AG09309 (cell line): ENCODE measurements at places on chromosomes 16 and 17.
A peak's percentile ranks its signal among the peaks of the same experiment; 100 is the strongest.

DNA sequence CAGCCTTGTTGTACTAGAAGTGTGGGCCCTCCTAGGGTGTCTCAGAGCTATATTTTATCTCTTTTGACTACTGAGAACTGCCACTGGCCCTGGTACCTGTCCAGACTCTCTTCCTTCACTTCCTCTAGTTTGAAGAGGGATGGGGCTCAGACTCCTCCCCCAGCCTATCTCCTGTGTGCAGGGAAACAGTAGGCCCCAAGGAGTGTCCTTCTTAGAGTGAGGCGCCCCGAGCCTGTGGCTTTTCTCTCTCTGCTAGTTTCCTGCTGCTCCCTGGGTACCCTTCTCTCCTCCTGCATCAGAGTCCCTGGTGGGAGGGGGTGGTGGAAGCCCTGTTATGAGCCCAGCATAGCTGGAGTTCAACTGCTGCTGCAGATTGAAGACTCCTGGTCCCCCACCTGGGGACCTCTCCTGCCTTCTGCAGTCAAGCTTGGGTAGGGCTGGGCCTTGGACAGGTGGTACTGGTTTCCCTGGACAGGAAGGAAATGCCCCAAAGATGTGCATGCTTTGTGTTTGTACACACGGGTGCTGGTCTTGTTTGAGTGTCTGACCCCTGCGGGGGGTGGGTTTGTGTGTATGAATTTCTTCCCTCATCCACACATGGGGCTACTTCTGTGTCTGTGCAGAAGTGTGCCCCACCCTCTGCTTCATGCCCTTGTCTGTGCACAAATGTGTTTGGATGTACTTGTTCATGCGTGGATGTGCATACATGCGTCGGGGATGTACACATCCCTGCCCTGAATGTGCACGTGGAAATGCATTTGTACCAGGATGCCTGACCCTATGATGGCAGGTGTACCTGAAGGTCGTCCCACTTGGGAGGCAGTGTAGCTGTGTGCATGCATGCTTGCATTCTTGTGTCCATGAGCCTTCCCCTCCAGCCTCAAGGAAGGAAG, 6.9 kb downstream of the RARA start:
- DNase-seq, result no peak

- DNase-seq, result no peak
Observed at GRCh38 chr17:37678036-37678435, 34.8 kb upstream of the DDX52 start.

- no peak for DNase-seq
Observed at GRCh38 chr17:14701886-14702285, 401.0 kb downstream of the HS3ST3B1 start.

DNA sequence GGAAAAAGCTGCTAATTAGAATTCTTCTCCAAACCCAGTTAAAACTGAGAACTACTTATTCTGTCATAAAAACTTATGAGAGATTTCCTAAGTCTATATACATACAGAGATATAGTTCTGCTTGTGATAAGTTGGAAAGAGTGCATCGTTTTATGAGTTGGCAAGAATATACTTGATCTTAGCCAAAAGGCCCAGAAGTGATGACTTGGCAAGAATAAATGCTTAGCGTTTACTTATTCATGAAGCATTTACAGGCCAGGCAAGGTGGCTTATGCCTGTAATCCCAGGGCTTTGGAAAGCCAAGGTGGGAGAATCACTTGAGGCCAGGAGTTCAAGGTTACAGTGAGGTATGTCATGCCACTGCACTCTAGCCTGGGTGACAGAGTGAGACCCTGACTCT, 81.7 kb downstream of the CYB561 start:
- no peak for DNase-seq

GRCh38 chr16:5321930-5322329, 224.3 kb upstream of the EEF2KMT start:
- no peak for DNase-seq

DNA sequence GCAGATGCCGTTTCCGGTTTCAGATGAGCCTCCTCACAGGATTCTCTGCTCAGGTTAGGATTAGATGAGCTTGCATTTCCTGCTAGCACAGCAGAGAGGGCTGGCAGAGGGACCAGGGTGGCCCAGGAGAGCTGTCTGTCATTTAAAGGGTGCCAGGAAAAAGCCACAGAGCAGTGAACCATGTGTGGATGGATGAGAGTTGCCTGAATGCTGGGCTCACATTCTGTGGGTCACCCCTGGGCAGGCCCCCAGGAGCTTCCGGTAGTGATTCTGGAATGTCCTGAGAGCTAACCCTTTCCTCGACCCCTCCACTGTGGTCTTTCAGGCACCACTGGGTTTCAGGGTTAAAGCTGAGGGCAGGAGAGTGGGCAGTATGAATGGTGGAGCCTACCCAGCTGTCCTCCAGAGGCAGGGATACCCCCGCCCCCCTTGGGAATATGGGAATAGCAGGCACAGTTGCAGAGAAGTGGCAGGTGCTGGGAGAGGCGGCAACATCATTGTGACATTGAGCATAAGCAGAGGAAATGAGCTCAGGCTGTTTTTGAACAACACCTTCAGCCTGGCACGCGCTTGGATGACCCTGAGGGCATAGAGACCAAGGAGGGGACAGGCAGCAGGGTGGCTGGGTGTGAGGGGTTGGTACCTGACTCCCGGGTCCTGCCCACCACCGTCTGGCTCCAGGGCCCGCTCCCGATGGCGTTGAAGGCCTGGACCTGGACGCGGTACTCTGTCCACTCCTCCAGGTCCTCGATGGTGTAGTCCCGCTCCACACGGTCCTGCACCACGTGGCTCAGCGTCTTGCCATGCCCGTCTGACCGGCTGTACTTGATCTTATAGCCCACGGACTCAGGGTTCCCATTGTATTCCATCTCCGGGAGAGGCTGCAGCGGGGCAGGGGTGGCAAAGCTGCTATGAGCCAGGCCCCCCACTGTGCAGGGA, 83.0 kb upstream of the CDC42EP4 start:
- no peak for DNase-seq

DNA sequence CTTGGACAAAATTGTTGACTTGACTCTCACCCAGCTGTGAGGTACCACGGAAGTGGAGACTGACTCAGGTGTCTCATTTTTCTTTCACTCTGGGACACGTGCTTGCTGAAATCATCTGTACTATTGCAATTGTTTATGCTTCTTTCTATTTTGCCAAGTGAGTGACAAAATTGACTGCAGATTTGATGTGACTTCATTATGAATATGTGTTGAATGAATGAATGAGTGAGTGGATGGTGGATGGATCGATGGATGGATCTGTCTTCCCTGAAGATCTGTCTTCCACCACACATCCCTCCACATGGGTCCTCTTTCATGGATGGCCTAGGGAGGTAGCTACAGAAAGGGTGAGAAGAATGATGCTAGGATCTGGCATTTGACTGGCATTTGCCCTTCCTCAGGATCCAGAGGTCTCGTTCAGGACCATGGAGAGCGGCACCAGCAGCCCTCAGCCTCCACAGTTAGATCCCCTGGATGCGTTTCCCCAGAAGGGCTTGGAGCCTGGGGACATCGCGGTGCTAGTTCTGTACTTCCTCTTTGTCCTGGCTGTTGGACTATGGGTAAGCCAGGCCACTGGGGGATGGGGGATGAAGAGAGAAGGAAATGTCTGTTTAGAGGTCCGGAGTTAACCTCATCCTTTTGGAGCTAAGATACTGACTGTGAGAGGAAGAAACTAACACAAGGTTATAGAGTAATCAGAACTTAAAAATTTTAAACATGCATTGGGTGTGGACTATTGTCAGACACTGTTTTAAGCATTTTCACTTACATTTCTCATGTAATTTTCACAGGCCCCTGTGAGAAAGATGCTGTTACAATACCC, 12.7 kb downstream of the SLC5A11 start:
- DNase-seq, result no peak

- no peak for DNase-seq
Observed at GRCh38 chr17:75572713-75573539, 14.7 kb upstream of the MYO15B start.

DNA sequence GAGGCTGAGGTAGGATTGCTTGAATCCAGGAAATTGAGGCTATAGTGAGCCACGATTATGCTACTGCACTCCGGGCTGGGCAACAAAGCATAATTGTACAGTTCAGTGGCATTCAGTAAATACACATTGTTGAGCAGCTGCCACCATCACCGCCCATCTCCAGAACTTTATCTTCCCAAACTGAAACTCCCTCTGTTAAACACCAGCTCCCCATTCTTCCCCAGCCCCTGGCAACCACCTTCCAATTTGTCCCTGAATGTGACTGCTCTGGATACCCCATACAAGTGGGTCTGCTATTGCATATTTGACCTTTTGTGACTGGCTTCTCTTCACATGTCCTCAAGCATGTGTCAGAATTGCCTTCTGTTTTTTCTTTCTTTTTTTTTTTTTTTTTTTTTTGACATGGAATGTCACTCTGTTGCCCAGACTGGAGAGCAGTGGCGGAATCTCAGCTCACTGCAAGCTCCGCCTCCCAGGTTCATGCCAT, 2.9 kb downstream of the RPL38 start:
- no peak for DNase-seq

- no peak for DNase-seq
Observed at GRCh38 chr17:62925267-62925836, 40.7 kb upstream of the TANC2 start.

DNA sequence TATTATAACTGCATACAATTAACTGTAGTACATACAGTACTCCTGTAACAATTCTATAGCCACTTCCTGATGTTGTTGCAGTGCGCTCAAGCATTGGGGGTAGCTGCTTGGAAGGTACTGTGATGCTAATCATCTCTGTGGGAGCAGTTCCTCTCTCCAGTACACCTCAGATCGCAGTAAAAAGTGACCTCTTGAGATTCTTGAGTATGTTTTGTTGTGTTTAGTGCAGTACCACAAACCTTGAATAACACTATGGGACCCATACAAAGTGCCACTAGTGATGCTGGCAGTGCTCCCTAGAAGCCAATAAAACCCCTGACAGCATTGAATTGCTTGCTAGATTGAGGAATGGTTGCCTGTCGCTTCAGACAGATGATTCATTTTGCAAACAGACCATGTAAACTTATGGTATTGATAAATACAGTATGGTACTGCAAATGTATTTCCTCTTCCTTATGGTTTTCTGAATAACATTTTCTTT, 193.0 kb downstream of the SPECC1 start:
- DNase-seq, result no peak

- DNase-seq, result no peak
Observed at GRCh38 chr16:58389724-58390123, 2.5 kb upstream of the GINS3 start.

- DNase-seq, result no peak
Observed at GRCh38 chr17:14149751-14150150, 80.4 kb downstream of the COX10 start.

DNA sequence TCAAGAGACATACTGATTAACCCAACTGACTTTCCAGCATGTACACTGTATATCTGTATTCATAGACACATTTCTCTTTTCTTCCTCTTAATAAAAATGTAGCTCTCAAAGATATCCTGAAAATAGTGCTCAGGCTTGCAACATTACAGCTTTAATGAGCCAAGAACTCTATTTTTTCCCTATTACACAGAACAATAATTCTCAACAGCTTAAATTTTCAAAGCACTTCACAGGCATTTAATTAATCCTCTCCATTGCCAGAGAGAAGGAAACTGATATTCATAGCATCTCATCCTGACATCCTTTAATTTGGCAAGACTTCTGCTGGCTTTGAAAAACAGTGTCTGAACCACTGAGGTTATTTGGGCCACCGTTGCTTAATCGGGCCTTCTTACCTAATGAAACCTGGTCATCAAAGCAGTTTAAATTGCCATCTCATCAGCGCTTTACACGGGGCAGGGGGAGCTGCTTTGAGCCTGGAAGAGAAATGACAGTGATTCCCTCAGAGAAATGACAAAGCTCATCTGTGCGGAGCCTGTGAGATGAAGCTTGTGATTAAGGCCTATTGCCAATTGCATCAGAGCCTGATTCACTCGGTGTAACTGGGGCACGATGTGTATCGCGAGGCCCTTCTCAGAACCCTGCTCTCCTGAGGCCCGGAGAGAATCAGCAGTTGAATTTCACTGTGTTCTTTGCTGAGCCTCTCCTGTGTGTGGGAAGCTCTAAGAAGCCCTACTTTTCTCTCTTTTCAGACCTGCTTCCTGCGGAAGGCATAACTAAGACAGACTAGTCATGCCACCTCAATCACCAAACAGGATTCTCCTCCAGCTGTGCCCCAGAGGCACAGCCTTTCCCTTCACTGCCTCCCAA, 8.5 kb upstream of the SIAH1 start:
- DNase-seq, result peak; percentile 57

GRCh38 chr16:86199182-86199581, 300.2 kb downstream of the IRF8 start:
- no peak for DNase-seq

DNA sequence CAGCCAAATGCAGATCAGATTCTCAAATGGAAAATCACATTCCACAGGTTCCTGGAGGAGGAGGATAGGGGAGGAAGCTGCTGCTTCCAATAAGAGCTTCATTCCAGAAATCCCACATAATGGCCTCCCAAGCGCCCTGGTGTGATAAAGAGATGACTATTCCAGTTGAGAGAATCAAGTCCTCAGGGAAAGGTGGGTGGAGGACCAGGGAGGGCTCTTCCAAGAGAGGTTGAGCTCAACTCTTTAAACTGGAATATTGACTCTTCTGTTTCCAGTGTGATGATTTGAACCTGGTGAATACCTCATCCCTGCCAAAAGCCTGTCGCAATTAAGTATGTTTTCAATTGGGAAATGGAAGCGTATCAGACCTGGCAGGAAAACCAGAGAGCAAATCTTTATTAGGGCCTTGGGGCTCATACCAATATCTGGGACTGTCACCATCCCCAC, 81.4 kb upstream of the DYNLRB2 start:
- peak; percentile 21 for DNase-seq

- no peak for DNase-seq
Observed at GRCh38 chr16:87032554-87032953, 284.6 kb downstream of the C16orf95 start.

- DNase-seq, result no peak
Observed at GRCh38 chr17:77366558-77367245, 225.9 kb downstream of the SEC14L1 start.

DNA sequence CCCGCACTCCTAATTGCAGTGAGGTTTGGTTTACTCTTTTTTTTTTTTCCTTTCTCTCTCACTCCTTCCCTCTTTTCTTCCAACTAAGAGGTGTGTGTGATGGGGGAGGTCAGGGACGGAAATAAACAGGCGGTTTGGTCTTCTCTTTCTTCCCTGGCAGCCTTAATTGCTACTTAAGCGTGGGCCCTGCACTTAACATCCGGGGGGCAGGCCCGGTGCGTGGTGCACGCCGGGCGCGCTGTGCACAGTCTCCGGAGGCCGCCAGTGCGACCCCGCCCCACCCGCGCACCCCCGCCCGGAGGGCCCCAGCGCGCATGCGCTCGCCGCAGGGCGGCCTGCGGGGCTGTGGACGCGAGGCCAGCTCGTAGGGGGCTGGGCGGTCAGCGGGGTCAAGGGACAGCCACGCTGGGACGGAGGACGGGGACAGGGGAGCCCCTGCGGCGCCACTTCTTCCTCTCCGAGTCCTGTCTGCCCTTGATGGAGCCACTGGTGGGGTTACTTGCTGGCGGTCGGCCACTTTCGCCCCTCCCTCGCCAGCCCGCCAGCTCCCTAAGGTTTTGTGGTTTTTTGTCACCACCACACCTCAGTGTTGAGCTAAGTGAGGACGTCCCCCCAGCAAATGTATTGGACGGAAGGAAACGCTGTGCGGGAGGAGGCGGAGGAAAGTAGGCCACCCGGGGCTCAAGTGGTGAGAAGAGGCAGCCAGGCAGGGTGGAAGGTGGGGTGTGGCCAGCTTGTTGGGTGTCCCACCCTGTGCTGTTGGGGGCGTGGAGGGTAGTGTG, 120.9 kb downstream of the MRM1 start:
- DNase-seq, result no peak
